ENCODE measurements at places on chromosomes 13 and 19.
A peak's percentile ranks its signal among the peaks of the same experiment; 100 is the strongest.

DNA sequence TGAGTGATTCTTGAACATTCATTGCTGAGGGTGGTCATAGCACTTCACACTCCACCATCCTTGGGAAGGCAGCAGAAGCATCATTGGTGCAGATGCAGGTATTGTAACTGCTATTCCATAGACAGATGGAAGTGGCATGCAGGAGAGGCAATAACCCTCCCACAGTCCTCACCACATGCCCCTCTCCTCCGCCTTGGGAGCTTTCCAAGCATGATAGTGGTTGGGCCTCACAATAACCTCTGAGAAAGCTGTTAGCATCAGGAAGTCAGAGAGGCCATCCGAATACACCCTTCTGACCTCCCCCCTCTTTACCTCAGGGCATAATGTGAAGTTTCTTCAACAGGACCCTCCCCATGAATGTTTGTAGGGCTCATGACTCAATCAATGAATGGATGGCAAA is 177.9 kb downstream of the KATNAL1 start:
- DNase-seq = no peak

- DNase-seq = no peak
These were observed 26.9 kb upstream of the KL start for GRCh38 chr13:32989290-32989667.

- no peak for DNase-seq
These were observed 102.7 kb downstream of the SIPA1L3 start for GRCh38 chr19:38009650-38010242.

GRCh38 chr13:103514619-103515018 is 448.4 kb upstream of the SLC10A2 start:
- DNase-seq = no peak

DNA sequence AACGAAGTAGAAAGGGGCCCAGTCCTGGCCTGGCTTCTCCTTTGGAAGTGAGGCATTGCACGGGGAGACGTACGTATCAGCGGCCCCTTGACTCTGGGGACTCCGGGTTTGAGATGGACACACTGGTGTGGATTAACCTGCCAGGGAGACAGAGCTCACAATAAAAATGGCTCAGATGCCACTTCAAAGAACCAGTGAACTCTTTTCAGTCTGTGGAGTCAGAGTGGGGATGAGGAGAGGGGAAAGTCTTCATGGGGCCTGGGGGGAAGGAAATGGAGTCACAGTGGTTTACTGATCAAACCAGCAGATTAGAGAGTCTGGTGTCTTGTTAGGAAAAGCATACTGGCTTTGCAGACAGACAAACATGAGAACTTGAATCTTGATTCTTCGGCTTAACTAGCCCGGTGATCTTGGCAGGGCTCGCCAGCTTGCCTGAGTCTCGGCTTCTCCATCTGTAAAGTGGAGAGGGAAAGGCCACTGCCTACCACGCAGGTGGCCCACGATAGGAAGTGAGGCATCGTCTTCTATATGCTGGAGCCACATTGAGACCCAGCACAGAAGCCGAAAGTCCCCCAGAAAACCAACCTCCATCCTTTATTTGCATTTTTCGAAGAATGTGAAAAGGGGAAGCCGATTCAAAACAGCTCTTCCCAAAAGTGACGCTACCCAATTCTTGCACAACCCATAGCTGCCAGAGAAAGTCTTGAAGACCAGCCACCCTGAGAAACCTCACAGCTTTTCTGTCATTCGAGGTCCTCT is at the start of gene FFAR1:
FFAR1 (plus strand) TSS at position 732 of the 759 bp plus-strand sequence. CDS start 3,650 bp downstream, outside the sequence.
- DNase-seq = peak; percentile 77

DNA sequence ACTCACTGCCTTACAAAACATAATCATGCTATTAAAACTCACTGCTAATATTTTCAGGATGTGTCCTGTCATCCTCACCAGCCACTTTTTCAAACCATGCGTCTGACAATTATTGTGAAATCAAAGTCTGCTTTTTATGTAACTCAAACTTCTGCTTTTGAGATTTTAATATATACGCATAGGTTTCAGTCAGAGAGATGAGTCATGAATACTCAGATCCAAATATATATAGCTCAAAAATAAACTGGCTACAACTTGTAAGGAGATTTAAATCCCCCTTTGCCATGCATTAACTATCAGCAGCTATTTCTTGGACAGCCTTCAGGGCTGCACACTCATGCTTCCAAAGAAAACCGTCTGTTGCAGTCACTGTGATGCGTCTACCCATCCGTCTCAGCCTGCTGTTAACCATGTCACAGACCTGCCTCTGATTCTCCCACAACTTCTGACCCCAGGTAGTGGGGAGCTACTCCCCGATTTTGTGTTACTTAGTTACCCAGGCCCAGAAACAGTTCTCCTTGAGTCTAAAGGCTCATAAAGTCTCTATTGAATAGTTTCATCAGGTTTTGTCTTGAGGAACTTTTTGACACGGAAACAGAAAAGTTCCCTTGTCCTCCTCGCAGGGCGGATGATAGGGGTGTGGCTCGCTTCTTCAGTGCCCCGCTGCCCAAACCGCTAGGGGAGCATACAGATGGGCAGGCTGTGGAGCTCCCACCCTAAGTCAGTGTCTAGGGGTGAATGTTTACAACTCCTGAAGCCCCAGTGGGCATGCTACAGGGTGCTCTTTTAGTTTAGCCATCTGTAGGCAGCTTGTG is 33.8 kb upstream of the SGCG start:
- no peak for DNase-seq

DNA sequence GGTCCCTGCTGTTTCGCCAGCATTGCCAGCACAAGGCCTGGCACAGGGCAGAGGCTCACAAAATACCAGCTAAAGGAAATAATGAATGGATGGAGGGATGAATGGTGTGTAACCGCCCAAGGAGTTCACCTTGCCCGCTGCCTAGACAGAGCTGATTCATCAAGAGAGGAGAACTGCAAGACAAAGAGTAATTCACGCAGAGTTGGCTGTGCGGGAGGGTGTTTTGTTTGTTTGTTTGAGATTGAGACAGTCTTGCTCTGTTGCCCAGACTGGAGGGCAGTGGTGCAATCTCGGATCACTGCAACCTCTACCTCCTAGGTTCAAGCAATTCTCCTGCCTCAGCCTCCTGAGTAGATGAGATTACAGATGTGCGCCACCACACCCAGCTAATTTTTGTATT is 3.0 kb downstream of the OPA3 start:
- no peak for DNase-seq

DNA sequence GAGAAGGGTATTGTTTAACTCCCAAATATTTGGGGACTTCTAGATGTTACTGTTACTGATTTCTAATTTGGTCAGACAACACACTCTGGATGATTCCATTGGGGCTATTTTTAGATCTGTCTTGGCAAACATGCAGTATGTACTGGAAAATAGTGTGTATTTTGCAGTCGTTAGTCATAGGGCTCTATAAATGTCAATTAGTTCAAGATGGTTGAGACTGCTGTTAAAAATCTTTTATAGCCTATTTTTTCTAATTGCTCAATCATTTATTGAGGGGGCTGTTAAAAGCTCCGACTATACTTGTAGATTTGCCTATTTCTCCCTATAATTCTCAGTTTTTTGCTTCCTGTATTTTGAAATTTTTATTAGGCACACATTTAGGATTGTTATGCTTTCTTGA is 31.4 kb downstream of the PPP5C start:
- DNase-seq = no peak

DNA sequence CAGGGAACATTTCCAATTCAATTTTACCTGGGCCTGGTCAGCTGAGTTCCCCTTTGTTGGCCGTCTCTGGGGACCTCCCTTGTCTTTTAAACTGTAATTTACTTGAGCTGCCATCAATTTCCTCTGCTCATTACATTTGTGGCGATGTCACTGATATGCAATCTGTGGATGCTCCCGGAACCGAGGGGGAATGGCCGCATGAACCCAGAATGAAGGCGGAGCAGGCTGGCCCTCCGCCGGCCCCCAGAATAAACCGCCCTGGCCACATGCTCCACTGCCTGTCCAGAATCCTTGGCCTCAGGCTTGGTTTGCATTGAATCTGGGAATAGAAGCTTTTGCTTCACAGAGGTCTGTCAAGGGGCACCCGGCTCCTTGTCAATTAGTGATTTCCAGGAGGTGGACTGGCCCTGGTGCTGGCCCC is 276.8 kb downstream of the TEX29 start:
- DNase-seq = no peak

DNA sequence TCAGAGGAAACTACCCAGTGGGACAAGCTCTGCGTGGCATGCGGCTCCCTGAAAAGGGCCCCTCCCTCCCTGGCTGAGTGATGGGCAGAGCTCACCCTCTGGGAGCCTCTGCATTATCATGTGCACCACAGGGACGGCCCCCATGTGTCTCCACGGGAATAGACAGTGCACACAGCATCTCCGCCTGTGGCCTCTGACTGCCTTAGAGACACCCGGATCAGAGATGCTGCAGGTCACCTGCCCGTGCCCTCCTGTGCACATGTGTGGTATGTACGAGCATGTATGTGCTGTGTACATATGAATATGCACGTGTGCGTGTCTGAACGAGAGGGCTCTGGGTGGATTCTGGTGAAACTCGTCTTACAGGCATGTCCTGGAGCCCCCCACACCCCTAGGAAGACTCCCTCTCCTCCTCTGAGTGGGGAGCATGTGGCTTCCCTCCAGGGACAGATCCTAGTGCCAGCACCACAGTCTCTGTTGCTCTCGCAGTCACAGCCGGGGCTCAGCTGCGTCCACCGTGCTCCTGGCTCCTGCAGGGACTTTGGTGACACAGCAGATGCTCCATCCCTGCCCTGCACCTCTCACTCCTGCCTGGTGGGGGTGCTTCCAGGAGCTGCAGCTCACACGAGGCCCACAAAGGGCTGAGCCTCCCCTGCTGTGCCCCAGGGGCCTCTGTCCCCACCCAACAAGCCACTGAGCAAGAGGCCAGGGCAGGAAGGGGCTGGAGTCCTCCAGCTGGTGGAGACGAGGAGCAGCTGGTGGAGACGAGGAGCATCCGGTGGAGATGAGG is 19.6 kb downstream of the C13orf46 start:
- no peak for DNase-seq

DNA sequence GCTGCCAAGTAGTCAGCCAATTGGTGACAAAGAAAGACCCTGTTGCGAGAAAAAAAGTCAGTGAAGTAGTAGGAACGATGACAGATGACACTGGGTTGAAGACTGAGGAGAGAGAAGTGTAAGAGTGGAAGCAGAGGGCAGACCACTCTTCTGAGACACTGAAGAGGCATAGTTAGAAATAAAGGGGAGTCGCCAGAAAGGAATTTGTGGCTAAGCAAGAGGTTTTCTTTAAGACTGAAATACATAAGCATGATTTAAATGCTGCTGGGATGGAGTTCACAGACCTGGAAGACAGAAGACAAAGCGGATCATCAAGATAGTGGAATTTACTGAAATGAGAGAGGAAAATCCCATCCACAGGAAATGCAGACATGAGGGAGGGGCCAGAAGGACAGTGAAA is 56.2 kb upstream of the USPL1 start:
- DNase-seq = no peak

DNA sequence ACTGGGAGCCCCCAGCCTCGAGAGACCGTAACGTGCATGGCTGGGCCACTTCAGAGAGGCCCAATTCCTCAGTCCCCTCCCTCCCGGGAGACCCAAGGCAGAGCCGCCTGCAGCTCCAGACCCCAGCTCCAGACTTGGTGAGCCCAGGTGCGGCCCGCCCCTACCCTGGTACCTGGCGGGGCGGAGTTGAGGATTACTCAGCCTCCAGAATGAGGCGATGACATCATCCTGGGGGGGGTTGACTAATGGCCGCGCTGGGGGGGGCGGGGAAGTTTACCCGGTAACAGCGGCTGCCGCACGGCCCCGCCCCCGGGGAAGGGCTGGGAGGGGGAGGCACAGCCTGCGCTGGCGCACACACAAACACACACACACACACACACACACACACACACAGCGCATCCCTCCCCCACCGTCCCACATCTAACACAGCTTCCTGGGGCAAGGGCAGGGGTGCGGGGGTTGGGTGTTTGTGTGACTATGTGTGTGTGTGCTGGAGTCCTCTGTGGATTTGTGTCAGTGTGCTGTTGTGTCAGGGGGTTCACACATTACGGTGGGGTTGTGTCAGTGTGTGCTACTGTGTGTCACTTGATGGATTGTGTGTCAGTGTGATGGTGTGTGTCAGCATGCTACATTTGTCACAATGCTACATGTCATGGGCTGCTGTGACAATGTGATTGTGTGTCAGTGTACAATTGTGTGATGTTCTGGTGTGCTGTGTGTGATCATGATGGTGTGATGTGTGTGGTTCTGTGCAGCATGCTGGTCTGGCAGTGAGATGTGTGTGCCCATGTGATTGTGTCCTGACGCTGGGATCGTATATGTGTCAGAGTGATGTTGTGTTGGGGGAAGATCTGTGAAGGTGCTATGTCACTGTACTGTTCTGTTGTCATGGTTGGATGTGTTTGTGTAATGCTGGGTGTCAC is 10.3 kb upstream of the BBC3 start:
- DNase-seq = peak; percentile 85

DNA sequence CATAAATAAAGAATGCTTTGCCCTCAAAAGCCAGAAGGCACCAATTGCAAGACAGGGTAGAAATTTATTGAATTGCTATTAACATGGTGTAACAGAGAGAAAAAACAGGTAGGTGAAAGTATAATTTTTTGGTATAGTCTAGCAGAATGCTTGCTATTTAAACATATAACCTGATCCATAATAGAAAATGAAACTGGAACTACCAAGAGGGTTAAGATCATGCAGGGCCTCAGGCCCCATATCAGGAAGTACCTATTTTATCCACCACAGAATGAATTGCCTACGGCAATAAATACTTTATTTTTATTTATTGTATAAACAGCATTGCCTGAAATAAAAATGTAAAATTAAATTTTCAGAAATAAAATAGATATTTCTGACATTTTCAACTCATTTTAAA is 159.5 kb downstream of the PRR20E start:
- no peak for DNase-seq

DNA sequence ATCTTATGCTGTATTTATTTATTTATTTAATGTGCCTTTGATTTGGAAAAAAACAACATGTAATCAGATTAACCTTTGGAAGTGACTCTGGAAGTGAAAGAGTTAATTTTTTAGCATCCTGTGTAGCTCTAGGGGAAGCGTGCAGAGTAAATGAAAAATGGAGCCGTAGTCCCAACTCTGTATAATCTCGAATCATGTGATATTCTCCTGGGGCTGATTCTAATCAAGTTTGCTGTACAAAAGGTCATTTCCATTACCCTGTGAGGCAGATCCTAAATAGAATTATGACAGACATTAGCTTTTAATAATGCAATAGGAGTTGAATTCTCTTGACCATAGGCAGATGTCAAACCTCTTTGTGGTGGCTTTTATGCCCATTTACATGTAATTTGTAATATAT is 238.6 kb upstream of the CSNK1A1L start:
- no peak for DNase-seq

Measured in activated T-cell treated with anti-CD3 and anti-CD28 coated beads, Interleukin-2, amount 50 U/mL, for 24 hours (primary cell).